ENCODE measurements at places on chromosomes 7 and 10.

DNA sequence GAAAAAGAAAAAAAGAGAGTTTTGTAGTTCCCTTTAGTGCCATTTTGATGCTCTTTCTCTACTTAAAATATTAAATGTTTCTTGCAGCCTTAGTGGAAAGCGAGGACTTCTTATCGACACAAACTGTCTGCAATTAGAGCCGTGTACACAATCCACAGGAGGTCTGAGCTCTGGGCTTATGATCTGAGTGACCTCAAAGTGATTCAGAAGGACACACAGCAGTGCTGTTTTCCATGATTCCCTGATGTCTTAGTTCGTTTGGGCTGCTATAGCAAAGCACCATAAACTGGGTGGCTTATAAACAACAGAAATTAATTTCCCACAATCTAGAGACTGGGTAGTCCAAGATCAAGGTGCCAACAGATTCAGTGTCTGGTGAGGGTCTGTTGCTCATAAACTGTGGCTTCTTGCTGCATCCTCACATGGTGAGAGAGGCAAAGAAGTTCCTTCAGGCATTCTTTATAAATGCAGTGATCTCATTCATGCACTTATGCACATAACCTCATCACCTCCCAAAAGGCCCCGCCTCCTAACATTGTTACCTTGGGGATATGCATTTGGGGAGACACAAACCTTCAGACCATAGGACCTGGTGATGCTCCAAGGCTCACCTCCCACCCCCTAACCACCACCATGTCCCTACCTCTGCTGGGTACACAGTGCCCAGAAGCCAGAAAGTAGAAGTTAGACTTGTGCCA is 204.5 kb upstream of the GHITM start:
- no peak for DNase-seq

DNA sequence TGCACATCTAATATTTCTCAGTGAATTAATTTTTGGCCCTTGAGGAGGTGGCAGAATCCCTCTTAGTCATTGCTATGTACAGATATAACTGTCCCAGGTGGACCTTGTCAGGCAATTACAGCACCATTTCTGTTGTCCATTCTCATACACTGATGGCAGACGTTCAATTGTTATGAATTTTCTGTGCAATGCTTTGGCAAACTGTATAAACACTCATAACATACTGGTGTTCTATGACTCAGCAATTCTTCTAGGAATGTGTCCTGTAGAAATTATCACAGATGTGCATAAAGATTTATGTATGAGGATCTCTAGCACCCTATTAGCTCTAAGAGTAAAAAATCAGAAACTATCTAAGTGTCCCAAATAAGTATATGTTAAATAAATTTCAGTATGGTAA is 80.8 kb downstream of the DNAJB9 start:
- no peak for DNase-seq

DNA sequence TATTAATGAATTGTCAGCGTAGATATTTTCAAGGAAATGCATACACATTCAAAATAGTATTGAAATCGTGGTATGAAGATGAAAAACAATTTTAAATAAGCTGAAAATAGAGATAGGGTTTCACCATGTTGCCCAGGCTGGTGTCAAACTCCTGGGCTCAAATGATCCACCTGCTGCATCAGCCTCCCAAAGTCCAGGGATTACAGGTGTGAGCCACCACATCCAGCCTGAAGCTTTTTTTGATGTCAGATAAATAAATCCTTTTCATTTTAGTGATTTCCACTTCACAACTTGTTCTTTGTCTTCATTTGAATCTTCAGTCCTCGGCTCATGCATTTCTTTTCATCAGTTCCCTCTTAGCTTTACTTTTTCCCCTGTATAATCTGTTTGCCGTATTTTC is 4.6 kb downstream of the CDK13 start:
- DNase-seq: no peak

GRCh38 chr7:151551820-151552219 is 32.1 kb upstream of the RHEB start:
- no peak for DNase-seq

GRCh38 chr7:32660936-32661335 is 165.6 kb downstream of the AVL9 start:
- no peak for DNase-seq

GRCh38 chr10:297567-297966 is 162.3 kb downstream of the ZMYND11 start:
- no peak for DNase-seq

DNA sequence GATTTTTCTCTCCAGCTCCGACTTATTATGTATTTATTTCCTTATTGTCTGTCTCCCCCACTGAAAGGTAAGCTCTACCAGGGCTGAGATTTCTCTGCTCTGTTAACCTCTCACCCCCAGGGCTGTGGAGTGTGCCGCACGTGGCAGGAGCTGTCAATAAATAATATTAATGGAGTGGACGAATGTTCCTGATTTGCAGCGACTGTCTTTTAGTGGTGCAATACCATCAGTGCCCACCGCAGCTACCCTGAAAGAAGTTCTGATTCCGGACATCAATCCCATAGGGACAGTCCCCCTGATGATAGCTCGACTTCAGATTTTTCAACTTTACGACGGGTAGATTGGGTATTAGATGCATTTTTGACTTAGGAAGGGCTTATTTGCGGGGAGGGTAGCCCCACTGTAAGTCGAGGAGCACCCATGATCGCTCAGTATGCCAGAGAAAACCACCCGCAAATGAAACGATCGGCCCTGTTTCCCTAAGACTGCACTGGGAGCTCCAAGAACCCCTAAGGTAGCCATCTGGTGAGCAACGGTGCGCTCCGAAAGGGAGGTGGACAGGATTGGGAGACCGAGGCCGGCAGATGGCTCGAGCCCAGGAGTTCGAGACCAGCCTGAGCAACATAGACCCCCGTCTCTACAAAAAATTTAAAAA is 986 bp upstream of the PPP2R2D start:
- DNase-seq: no peak

DNA sequence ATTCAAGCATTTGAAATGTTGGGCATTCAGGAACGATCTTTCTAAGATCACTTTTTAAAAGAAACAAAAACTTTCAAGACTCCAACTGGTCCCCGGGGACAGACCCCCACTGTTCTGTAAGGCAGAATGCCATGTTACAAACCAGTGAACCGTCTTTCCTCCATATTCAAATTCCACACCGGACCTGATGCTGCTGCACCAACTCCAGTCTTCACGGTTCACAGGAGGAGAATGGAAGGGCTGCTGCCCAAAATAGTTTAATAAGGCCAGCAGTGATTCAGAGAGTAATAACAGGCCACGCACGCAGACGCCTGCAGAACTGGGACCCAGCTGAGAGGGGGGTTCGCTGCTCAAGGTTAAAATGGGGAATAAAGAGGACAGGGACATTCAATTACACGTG is 47.2 kb downstream of the OSBPL3 start:
- DNase-seq: no peak

GRCh38 chr7:149188637-149189259 is 6.6 kb upstream of the ZNF282 start:
- no peak for DNase-seq

DNA sequence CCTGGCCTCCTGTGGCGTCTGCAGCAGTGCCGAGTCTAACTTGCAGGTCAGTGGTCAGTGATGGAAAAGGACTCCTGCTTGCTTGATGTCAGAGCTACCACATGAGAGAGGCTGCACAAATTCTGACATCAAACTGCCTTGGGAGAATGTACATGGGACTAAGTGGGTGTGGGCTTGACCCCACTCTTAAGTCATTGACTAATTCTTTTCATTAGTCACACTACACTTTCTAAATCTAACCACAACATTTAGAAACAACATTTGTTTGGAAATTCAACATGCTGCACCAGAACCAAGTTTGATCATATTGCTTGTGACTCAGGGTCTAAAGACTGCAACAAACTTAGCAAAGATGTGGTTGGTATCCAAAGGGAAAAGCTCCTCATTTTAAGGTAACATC is 24.4 kb upstream of the CDC14C start:
- no peak for DNase-seq

GRCh38 chr10:47152861-47153349 is 147.1 kb upstream of the GDF10 start:
- no peak for DNase-seq

GRCh38 chr7:54331311-54331710 is 210.9 kb upstream of the VSTM2A start:
- no peak for DNase-seq

DNA sequence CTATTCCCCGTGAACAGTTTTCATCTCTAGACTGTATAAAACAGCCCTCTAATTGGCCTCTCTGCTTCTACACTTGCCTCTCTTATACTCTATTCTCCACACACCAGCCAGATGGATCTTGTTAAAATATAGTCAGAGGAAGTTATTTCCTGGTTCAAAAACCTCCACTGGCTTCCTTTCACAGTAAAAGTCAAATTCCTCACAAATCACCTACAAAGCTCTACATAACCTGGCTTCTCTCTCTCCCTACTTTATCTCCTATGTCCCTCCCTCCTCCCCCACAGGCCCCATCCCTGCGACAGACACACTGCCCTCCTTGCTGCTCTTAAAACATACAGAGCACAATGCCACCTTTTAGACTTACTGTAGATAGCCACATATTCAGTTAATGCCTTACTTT is 60.1 kb downstream of the TPK1 start:
- no peak for DNase-seq

DNA sequence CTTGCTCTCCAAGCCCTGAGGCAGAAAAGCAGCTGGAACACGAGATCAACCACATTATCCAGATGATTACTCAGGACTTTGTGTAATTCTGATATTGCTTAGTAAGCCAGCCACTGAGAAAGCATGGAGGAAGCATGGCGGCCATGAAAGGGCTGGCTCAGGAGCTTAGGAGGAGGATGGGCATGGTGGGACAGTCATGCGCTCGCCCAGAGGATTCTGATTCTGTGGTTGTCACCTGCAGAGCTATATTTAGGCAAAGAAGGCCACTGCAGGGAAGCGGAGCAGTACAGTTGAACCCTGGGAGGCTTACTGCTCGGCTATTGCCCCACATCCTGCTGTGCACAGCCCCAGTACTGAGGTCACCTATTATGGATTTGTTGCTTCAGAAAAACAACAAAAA is 128.8 kb upstream of the DNAJB12 start:
- no peak for DNase-seq

GRCh38 chr10:3623746-3624145 is 161.3 kb downstream of the KLF6 start:
- no peak for DNase-seq

DNA sequence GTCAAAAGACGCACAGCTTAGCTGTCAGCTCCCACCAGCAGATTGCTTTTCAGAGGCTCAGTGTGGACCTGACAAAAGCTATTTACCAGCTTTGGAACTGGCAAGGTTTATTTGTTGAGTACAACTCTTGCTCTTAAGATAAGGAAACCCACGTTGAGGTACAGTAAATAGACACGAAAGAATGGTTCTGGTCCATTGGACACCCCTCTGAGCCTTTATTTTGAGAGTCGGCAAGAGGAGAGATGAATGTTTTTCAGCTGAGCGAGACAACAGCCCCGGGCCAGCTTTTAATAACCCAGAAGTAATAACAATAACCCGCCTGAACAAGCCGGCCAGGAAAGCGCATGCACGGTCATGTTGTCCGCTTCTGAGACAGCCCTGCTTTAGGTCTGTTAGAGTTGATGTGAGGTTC is 49.0 kb downstream of the WNT2 start:
- DNase-seq: no peak

GRCh38 chr7:100794741-100795140 is 32.6 kb downstream of the EPHB4 start:
- DNase-seq: no peak

- no peak for DNase-seq
Measured at GRCh38 chr10:24716295-24716694, 7.4 kb downstream of the ARHGAP21 start.

- DNase-seq: no peak
Measured at GRCh38 chr10:97333601-97334369, 744 bp downstream of the FRAT2 start.

- DNase-seq: no peak
Measured at GRCh38 chr10:22825841-22826240, 102.0 kb upstream of the ARMC3 start.

- no peak for DNase-seq
Measured at GRCh38 chr7:3730276-3730675, 429.2 kb downstream of the SDK1 start.

- no peak for DNase-seq
Measured at GRCh38 chr10:44462338-44462914, 77.5 kb upstream of the CXCL12 start.

GRCh38 chr10:13376746-13377145 is 28.7 kb upstream of the SEPHS1 start:
- no peak for DNase-seq

- no peak for DNase-seq
Measured at GRCh38 chr7:23357190-23358093, 58.3 kb downstream of the MALSU1 start.

- no peak for DNase-seq
Measured at GRCh38 chr7:85686401-85687181, 499.7 kb upstream of the SEMA3D start.

Measured in stimulated activated CD8-positive, alpha-beta memory T cell treated with anti-CD3 and anti-CD28 coated beads, Interleukin-15, amount 100 ng/mL, for 4 hours (primary cell).